Stomach (tissue), 19 donors: ENCODE measurements at places on chromosomes 7 and 10. TPM values are rescaled to one million over a fixed set of nuclear protein-coding genes. Genes with fewer than 3 reads are reported as not detected.

- DNase-seq, result no peak
Measured at GRCh38 chr10:70843776-70844489, 28.2 kb downstream of the SGPL1 start.

DNA sequence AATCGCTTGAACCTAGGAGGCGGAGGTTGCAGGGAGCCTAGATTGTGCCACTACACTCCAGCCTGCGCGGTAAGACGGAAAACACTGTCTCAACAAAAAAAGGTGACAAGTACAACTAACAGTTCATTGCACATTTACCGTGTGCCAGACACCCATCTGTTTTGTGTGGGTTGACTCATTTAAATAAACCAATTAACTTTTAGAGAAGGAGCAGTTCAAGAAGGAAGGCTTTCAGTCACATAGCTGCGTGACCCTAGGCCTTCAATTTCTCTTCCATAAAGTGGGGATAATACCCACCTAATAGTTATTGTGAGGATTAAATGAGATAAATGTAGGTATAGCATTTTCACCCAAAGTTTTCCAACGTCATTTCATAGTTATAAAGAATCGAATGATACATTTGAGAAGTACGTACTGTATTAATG lies 52.3 kb upstream of the KDM7A start:
- DNase-seq, result no peak

Gene TMEM26
- total RNA-seq, result not detected

DNA sequence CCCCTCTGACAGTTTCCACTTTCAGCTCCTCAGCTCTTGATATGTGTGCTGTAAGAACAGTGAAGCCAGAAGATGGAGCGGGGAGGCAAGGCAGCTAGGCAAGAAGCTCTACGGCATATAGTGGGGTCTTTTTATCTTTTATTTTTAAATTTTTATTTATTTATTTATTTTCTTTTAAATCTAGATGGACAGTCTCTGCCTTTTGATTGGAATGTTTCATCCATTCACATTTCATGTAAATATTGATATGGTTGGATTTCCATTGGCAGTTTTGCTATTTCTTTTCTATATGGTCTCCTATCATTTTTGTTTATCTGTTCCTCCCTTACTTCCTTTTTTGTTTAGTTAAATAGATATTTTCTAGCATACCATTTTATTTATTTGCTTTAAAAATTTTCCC lies 183.7 kb downstream of the TMEM178B start:
- no peak for DNase-seq

DNA sequence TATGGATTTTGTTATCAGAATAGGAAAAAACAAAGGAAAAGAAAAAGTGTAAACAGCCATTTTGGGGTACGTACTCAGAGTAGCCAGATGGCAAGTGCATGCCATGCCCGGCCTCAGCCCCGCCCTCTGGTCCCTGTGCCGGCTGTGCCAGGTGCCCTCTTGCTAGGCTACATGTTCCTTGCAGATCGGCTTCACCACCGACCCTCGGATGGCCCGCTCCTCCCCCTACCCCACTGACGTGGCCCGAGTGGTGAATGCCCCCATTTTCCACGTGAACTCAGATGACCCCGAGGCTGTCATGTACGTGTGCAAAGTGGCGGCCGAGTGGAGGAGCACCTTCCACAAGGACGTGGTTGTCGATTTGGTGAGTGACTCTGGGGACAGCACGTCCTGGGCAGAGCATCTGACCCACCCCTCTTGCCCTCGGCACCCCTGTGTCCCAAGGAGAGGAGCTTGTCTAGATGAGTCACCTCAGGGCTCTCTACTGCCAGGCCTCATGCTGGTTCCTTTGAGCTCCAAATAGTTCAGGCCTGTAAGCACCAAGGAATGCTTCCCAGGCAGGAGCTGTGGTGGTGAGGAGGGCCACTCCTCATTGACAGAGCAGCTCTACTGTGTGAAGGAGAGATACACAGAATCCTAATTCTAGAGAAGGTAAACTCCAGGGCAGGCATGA lies 54.9 kb upstream of the ZMIZ2 start:
- DNase-seq, result no peak

Gene MYL7
- not detected for total RNA-seq

DNA sequence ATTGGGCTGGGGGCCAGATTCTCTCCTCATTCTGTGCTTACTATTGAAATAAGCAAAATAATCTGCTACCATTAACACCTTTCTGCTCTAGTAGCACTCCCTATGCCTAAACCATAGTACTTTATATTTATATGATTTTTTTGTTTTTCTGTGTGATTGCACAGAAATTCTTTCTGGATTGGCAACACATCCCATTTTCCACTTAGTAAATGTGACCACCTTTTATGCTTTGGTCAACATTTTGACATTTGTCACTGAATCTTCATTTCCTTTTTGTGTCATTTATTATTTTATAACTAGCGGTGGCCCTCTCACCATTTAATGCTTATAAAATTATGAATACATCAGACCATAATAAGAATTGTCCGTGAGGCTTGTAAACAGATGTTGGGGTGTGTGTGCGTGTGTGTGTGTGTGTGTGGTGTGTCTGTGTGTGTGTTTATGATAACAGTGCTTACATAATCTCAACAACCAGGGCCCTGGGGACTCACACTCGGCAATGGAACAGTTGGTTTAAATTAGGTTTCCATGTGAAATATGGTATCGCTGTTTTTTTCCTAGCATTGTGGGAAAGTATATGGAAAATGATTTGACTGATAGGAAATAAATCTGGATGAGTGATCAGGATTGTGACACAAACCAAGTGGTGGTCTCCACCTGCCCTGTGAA lies 138.9 kb downstream of the NOC3L start:
- DNase-seq, result no peak

- DNase-seq, result no peak
Measured at GRCh38 chr10:64174666-64175255, 653.6 kb downstream of the REEP3 start.
